ENCODE measurements at places on chromosomes 7 and 10. TPM values are rescaled to one million over a fixed set of nuclear protein-coding genes. Genes with fewer than 3 reads are reported as not detected.
A peak's percentile ranks its signal among the peaks of the same experiment; 100 is the strongest.

DNA sequence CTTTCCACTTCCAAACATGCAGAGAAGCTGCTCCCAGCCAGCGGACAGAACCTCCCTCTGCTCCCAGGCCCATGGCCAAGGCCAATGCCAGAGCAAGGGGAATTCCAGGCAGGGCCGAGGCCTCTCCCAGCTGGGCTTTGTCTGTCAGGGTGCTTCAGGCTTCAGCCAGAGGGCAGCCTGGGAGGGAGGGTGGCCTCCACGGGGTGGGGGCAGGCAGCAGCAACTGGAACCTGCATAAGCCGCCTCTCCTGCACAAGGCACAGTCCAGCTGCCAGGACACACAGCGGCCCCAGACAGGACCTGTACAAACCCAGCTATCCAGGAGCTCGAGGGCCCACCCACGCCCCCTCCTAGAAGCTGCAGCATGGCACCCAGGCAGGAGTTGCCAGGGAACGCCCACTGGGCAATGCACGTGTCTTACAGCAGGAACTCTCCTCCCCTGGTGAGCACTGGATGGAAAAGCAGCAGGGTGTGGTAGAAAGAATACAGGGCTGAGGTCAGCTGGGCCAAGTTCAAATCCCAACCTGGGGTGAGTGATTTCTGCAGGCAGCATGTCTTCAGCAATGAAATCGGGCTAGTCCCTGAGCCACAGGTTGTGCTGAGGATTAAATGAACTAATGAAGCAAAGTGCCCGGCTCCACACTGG lies 7.6 kb downstream of the FAM53B start:
- H3K27ac ChIP-seq = no peak overlapping the region
- DNase-seq = no peak
- H3K36me3 ChIP-seq = peaks cover 38% of the 10 kb centered on the region
- H3K27me3 ChIP-seq = peaks cover 2% of the 10 kb centered on the region
- no peak overlapping the region for H3K4me3 ChIP-seq
- H3K4me1 ChIP-seq = peaks cover 97% of the 10 kb centered on the region

DNA sequence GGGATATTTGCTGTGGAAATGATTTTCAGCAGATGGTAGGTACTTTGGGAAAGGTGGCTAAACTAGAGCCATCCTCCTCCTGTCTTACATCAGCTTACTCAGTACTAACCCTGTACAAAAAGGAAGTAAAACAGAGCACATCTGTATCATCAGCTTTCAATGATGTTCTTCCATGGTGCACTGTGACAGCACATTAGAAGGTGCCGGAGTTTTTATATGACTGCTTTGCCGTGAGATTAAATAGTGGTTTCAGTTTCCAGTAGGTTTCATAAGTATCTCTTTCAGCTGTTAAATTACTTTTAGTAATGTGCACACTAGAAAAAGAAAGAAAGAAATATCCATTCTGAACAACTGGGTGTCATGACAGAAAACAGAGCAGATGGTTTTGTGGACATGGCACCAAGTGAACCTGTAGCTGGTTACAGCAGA lies 86.5 kb downstream of the ARID5B start:
- no peaks in the 10 kb centered on the region for H3K27me3 ChIP-seq
- peaks cover 82% of the 10 kb centered on the region for H3K4me1 ChIP-seq
- H3K36me3 ChIP-seq = peaks cover 69% of the 10 kb centered on the region
- DNase-seq = peak; percentile 30

- H3K4me3 ChIP-seq = no peak overlapping the region
- peaks cover 46% of the 10 kb centered on the region for H3K4me1 ChIP-seq
- DNase-seq = no peak
- H3K36me3 ChIP-seq = peaks cover 17% of the 10 kb centered on the region
These were observed 3.5 kb upstream of the BPGM start for GRCh38 chr7:134643131-134643530.

DNA sequence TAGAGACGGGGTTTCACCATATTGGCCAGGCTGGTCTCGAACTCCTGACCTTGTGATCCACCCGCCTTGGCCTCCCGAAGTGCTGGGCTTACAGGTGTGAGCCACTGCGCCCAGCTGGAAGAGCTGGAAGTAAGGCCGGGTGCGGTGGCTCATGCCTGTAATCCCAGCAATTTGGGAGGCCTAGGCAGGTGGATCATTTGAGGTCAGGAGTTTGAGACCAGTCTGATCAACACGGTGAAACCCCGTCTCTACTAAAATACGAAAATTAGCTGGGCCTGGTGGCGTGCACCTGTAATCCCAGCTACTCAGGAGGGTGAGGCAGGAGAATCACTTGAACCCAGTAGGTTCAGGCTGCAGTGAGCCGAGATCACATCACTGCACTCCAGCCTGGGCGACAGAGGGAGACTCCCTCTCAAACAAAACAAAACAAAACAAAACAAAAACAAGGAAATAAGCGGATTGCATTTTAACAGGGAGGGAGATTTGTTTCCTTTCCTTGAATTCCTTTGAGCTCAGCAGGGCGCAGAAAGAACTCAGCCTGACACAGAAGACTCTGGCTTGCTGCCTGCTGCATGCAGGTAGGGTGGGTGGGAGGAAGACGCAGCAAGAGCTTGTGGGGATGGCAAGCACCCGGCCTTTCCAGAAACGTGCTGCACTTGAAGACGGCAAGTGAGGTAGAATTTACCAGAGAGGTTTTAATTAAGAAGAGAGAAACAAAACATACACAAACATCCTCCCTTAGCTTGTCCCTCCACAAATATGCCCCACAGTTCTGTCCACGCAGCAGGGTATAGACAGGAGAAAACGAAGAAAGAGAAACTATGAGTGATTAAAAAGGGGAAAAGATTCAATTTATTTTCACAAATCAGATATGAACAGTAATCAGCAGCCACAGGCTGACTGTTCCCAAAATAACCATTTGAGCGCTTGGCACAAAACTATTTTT lies 148.0 kb downstream of the RNF216 start:
- H3K27me3 ChIP-seq = no peaks in the 10 kb centered on the region
- H3K4me1 ChIP-seq = peaks cover 29% of the 10 kb centered on the region
- no peak overlapping the region for H3K4me3 ChIP-seq
- no peak for DNase-seq
- peaks cover 9% of the 10 kb centered on the region for H3K36me3 ChIP-seq

DNA sequence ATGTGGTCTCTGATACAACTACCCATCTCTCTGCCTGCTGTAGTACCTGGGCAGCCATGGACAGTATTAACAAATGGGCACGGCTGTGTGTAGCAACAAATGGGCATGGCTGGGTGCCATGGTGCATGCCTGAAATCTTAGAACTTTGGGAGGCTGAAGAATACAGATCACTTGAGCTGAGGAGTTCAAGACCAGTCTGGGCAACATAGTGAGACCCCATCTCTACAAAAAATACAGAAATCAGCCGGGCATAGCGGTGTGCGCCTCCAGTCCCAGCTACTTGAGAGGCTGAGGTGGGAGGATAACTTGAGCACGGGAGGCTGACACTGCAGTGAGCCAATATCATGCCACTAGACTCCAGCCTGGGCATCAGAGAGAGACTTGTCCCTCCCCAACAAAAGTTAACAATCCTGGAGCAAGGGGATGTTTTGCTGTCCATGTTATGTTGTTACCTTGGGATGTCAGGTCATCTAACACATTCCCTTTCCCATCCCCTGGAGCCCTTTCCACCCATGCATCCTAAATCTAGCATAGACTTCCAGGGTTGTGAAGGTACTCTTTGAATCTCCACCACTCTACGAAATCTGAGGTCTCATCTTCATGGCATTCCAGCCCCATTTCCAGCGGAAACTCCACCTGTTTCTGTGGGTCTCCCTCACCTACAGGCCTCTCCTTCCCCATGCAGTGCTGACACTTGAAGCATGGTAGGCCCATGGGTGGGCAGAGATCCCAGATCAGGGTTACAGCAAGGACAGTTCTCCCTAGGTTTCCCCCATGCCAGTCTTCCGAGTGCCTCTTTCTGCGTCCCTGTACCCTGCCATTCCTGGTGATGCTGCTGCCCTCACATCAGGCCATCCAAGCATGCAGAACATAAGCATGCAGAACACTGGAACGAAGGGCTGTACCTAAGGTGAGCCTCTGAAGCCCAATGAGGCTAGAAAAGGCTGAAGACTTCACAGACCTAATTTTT lies 13.1 kb downstream of the FXYD4 start:
- peaks cover 42% of the 10 kb centered on the region for H3K4me1 ChIP-seq
- H3K27me3 ChIP-seq = no peaks in the 10 kb centered on the region
- H3K27ac ChIP-seq = no peak overlapping the region

GRCh38 chr7:65974191-65974801 lies 7.7 kb downstream of the GUSB start:
- H3K27me3 ChIP-seq = no peaks in the 10 kb centered on the region
- no peak overlapping the region for H3K4me3 ChIP-seq
- DNase-seq = no peak
- H3K27ac ChIP-seq = no peak overlapping the region
- H3K36me3 ChIP-seq = peaks cover 51% of the 10 kb centered on the region

FANK1 gene
- 0.68 TPM for total RNA-seq

GRCh38 chr7:68715907-68716306 lies 882.4 kb upstream of the AUTS2 start:
- H3K4me1 ChIP-seq = no peaks in the 10 kb centered on the region
- no peak for DNase-seq
- no peak overlapping the region for H3K4me3 ChIP-seq
- H3K27ac ChIP-seq = no peak overlapping the region
- no peaks in the 10 kb centered on the region for H3K27me3 ChIP-seq
- H3K36me3 ChIP-seq = no peaks in the 10 kb centered on the region

DNA sequence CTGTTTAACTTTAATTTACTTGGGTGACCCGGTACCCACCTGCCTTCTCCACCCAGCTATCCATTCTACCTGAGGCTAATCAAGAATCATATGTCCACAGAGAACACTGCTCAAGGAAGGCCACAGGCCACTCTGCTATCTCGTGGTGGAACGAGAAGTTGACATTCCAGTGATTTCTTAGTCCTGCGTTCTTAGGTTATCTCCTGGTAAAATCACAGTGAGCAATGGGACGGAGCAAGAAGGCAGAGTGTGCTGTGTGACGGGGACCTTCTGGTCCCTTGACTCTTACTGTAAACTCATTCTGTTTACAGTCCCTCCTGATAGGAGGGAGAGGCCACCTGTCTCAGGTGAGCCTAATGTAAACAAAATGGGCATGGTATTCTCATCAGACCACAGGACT lies 256.6 kb downstream of the TNS3 start:
- no peak overlapping the region for H3K27ac ChIP-seq
- H3K4me1 ChIP-seq = no peaks in the 10 kb centered on the region
- no peaks in the 10 kb centered on the region for H3K36me3 ChIP-seq
- DNase-seq = no peak
- no peaks in the 10 kb centered on the region for H3K27me3 ChIP-seq
- no peak overlapping the region for H3K4me3 ChIP-seq

SAMD9L gene
- 184 TPM for total RNA-seq

DNA sequence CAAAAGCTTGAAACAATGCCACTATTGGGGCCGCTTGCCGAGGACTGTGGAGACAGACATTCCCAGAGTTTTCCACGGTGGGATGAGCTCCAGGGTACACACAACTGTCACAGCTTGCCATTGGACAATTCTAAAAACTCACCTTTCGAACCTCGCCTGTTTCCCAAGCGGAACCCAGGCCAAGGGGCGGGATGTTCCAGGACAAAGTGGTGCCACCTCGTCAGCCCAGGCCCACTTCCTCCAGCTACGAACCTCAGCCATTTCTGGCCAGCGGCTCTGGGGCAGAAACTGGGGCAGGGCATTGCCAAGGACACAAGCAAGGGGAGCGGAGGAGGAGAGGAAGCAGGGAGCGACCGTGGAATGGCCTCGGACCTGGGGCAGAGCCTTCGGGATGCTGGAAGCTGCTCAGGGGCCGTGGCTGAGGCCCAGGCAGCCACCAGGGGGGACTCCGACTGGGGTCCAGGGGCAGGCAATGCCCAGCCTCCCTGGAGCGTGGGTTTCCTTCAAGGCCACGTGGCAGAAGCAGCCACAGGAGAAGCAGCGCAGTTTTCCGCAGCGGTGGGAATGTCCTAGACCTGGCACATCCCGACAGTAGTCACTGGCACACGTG lies 44.7 kb upstream of the INSIG1 start:
- H3K4me3 ChIP-seq = no peak overlapping the region
- H3K36me3 ChIP-seq = no peaks in the 10 kb centered on the region
- peaks cover 7% of the 10 kb centered on the region for H3K4me1 ChIP-seq
- H3K27ac ChIP-seq = no peak overlapping the region

RAPGEF5 gene
- 0.93 TPM for total RNA-seq

- peaks cover 9% of the 10 kb centered on the region for H3K4me1 ChIP-seq
- H3K27ac ChIP-seq = no peak overlapping the region
- H3K36me3 ChIP-seq = peaks cover 7% of the 10 kb centered on the region
These were observed 123.3 kb downstream of the HIPK2 start for GRCh38 chr7:139654276-139655181.

DNA sequence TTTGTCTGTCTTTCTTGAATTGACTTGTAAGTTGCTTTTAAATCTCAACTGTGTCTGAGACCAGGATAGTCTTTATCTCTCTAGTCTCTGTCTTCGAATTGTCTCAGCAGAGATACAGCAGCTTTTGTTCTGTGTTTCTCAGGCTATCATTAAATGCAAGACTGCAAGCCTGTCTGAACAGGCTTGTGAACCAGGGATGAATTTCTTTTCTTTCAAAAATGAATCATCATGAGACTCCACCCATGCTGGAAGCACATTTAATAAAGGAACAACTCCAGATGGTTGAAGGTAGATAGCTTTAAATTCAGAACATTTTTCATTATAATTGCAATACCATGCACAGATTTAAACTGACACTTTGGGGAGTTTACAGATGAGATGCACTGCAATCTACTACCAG lies 155.9 kb downstream of the SEC23IP start:
- no peaks in the 10 kb centered on the region for H3K36me3 ChIP-seq
- H3K4me1 ChIP-seq = no peaks in the 10 kb centered on the region
- H3K4me3 ChIP-seq = no peak overlapping the region
- H3K27me3 ChIP-seq = peaks cover 2% of the 10 kb centered on the region

ASAH2 gene
- total RNA-seq = 3.6 TPM

CYP2E1 gene
- total RNA-seq = 0.76 TPM

GRCh38 chr10:101071267-101071884 lies 9.6 kb downstream of the KAZALD1 start:
- no peaks in the 10 kb centered on the region for H3K36me3 ChIP-seq
- no peak overlapping the region for H3K27ac ChIP-seq
- no peak for DNase-seq

DNA sequence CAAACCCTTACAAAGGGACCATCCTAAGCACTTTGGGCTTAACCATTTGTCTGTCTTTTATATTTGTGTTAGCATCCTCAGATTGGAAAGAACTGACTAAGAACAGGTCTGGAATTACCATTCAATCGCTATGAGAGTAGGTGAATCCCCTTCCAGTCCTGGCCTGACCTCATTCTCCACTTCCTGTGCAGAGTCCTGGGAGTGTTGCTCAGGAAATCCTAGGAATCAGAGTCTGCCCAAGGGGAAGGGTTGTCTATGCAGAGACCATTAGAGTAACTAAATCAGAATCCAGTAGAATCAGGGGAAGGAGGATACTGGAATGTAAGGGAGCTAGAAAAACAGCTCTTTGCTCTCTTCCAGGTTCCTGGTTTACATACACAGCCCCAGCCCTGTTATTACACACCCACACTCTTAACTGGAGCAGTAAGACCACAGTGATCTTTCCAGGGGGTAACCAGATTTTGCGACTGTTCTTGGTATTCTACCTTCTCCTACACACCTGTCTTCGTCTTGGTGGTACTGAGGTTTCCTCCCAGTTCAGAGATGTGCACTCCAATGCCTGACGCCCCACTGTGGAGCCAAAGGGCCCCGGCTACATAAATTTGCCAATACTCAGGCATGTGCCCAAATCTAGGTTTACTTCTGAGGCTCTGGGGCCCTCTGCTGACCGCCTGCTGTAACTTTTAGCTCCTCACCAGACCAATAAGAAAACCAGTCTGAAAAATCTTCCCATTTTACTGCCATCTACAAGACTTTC lies 103.7 kb downstream of the RNF216 start:
- H3K4me3 ChIP-seq = no peak overlapping the region
- H3K27me3 ChIP-seq = no peaks in the 10 kb centered on the region

Measured in activated CD4-positive, alpha-beta memory T cell treated with anti-CD3 and anti-CD28 coated beads, Interleukin-2, amount 10 ng/mL, durations not matched to agents 7 days and 5 days (primary cell).